AG04449 (cell line): ENCODE measurements at places on chromosomes 2 and 18.
A peak's percentile ranks its signal among the peaks of the same experiment; 100 is the strongest.

DNA sequence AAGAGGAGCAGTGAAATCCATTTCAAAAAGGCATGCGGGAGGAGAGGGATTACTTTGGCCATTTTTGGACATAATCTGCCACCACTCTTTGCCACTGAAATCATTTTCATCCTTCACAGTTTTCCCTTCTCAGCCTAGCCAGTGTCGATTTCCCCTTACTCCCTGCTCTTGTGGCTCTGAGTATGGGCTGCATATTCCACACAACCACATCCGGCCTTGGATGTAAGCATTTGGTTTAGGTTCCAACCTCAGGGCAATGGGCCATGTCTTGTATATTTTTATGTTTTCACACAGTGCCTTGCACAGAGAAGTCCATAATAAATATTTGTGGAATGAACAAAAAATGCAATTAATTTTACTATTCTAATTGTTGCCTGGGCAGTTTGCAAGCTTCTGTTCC is 7.7 kb upstream of the SERPINE2 start:
- no peak for DNase-seq

DNA sequence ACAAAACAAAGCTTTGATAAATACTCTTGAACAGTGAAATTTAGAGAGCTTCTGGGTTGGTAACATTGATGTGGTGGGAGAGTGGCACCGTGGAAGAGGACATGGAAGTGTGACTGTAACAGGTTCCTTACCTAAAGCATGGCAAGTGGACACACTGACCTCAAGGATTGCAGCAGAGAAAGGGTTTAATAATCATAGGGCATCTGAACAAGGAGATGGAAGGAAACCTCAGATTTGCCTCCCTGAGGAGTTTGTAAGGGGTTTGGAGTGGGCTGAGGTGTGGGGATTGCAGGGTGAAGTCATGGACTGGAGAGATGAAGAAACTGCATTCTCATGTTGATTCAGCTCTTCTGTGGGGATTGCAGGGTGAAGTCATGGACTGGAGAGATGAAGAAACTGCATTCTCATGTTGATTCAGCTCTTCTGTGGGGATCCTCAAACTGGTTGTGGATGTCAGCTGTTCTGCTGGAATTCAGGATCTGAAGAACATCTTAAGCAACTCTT is 83.8 kb upstream of the TLK1 start:
- peak; percentile 61 for DNase-seq

DNA sequence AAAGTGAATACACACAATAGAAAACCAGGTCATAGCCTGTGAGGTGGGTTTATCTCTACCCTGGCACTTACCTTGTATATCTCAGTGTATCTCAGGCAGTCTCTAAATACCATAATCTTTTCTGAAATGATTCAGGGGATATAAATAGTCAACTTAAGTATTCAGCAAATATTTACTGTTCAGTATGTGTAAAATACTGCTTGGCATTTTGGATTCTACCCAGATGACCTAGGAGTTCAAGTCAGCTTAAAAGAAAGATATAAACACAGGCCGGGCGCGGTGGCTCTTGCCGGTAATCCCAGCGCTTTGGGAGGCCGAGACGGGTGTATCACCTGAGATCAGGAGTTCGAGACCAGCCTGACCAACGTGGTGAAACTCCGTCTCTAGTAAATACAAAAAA is 23.8 kb downstream of the GRHL1 start:
- DNase-seq = no peak

DNA sequence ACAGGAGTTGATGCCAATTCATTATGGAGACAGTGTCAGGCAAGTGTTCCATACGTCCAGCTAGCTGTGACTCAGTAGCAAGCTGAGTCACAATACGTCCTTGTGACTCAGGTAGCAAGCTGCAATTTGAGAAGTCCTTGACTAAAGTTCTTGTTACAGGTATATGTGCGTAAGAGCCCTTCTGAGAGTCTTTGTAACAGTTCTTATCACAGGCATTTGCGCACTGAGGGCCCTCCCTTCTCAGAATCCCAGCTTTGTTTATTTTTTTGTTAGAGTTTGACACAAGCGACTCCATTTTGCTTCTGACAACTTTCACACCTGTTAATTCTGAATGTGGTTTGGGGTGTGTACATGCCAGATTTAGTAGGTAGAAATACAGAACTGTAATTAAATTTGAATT is 20.1 kb upstream of the ACMSD start:
- DNase-seq = no peak

- no peak for DNase-seq
Measured at GRCh38 chr2:108621087-108621559, 86.9 kb downstream of the LIMS1 start.

GRCh38 chr2:46267616-46268015 is 29.6 kb upstream of the EPAS1 start:
- no peak for DNase-seq

GRCh38 chr2:47201224-47201623 is 46.1 kb upstream of the STPG4 start:
- DNase-seq = no peak

GRCh38 chr2:78644854-78645253 is 380.6 kb upstream of the REG3G start:
- no peak for DNase-seq

- DNase-seq = no peak
Measured at GRCh38 chr2:179262077-179262660, 2.5 kb downstream of the SESTD1 start.

- no peak for DNase-seq
Measured at GRCh38 chr2:47069628-47070154, 85.4 kb downstream of the STPG4 start.

DNA sequence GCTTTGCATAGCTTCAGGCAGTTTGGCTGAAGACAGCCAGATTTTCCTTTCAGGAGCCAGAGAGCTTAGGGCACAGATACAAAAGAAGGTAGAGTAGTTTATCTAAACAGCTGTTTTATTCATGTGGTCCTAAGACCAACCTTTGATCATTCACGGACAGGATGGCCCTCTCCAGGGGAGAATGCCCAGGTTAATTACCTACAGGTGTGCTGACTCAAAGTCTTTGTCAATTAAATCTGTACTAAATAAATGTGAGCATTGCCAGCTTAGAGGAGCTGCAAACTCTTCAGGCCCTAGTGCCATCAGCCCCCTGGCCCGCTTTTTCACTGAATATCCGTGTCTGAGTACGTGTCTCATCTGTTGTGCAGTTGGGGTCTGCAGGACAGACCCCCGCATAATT is 554.7 kb downstream of the NUP35 start:
- DNase-seq = no peak

DNA sequence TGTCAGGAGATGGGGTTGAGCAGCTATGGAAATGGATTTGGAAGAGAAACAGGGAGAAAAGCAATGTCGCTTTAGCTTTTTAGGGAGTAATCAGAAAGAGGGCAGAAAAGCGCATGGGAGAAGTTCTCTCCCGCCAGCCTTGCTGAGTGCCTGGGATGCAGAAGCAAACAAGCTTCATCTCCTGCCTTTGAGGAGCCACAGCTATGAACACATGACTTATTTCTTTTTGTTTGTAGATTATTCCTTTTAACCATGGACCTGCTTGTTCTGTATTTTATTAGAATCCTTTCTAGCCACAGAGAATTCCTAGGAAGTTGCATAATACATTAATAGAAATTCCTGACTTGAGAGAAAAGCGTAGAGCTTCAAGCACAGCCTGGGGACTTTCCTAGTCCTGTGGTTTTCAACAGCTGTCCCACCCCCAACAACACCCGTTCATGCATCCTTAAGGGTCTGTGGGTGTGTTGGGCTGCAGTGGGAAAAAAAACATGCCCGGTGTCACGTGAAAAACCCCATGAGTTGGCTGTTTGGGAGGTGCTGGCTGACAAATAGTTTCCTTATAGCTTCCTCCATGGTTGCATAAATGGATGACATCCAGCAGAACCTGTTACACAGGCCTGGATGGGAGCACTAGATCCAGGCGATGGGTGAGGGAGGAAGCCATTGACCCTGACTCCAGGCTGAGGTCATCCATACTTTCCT is 14.9 kb downstream of the SLC9A4 start:
- DNase-seq = peak; percentile 37

- DNase-seq = no peak
Measured at GRCh38 chr2:120445449-120446143, 99.7 kb downstream of the INHBB start.
